Activated CD4-positive, alpha-beta memory T cell treated with anti-CD3 and anti-CD28 coated beads, Interleukin-2, amount 10 ng/mL, durations not matched to agents 7 days and 5 days (primary cell): ENCODE measurements at places on chromosomes 3 and 15. TPM values are rescaled to one million over a fixed set of nuclear protein-coding genes. Genes with fewer than 3 reads are reported as not detected.

DNA sequence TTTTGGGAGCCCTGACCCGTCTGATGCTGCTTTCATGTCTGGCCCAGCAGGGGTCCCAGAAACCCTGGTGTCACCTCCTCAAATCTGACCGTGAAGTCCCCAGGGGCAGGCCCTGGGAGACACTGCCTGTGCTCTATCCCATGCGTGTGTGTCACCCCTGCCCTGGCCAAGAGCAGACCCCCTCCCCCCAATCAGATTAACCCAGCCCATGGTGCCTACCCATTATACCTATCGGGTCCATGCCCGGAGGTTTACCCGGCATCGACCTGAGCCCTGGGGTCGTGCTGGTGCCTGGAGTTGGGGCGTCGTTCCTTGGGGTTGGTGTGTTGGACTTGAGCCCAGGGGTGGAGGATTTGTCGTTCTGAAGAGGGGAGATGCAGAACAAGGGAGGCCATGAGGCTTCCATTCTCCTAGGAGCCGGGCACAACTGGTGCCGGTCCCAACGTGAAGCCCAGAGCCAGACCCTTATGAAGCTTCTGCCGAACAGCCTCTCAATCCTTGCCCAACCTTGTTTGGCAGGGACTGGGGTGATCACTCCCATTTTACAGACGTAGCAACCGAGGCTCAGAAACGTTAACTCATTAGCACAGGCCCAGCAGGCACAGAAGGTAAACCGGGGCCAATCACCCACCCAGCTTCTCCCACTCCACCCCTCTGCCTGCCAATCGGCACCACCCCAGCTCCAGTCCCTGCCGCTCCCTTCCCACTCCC, 39.6 kb downstream of the TLE3 start:
- H3K27ac ChIP-seq = no peak overlapping the region
- no peaks in the 10 kb centered on the region for H3K4me1 ChIP-seq
- no peaks in the 10 kb centered on the region for H3K27me3 ChIP-seq

DNA sequence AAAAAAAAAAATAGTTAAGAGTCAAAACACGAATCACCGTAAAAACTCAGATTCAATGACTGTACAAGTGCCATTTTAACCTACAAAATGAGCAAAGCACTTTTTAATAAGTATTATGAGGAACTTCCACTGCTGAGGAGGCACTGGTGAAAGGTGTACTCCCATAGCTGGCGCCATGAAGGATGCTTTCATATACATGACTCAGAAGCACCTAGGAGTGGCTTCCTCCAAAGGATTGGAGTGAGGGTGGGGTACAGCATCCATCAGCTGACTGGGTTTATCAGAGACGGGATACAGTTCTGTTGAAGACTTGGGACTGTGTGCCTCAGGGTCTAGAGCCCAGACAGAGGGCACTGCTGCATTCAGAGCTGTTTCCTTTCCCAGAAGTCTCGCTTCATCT, 60.9 kb upstream of the MEX3B start:
- no peaks in the 10 kb centered on the region for H3K4me1 ChIP-seq
- H3K27me3 ChIP-seq = peaks cover 2% of the 10 kb centered on the region
- no peak overlapping the region for H3K4me3 ChIP-seq
- DNase-seq = no peak
- no peaks in the 10 kb centered on the region for H3K36me3 ChIP-seq
- H3K27ac ChIP-seq = no peak overlapping the region

GRCh38 chr3:71266875-71267274, 316.7 kb downstream of the FOXP1 start:
- H3K4me1 ChIP-seq = peaks cover 21% of the 10 kb centered on the region
- H3K36me3 ChIP-seq = peaks cover 8% of the 10 kb centered on the region
- H3K4me3 ChIP-seq = no peak overlapping the region
- H3K27ac ChIP-seq = no peak overlapping the region
- H3K27me3 ChIP-seq = no peaks in the 10 kb centered on the region

DNA sequence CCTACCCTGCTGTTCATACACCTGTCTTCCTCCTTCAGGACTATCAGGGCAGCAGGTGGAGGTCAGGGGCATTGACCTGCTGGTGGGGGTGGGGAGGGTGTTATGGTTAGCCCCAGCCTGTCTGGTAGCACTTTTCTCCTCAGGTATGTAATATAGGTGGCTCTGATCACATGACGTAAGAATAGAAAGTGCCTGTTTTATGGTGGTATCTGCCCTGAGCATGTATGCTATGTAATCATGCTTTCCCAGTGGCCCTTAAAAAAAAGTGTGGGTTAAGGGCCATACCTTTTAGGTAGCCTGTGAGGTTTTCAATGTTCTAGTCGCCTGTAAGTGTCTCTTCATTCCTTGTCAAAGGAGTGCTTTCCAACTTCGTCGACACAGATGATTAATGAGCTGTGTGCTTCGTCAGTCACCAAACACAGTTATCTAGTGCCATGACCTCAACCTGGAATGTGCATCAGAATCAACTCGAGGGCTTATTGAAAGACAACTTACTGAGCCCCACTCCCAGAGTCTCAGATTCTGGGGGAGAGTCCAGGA, 86.3 kb downstream of the KLHL25 start:
- H3K27me3 ChIP-seq = no peaks in the 10 kb centered on the region
- H3K36me3 ChIP-seq = peaks cover 70% of the 10 kb centered on the region
- H3K4me3 ChIP-seq = no peak overlapping the region
- peaks cover 67% of the 10 kb centered on the region for H3K4me1 ChIP-seq

DNA sequence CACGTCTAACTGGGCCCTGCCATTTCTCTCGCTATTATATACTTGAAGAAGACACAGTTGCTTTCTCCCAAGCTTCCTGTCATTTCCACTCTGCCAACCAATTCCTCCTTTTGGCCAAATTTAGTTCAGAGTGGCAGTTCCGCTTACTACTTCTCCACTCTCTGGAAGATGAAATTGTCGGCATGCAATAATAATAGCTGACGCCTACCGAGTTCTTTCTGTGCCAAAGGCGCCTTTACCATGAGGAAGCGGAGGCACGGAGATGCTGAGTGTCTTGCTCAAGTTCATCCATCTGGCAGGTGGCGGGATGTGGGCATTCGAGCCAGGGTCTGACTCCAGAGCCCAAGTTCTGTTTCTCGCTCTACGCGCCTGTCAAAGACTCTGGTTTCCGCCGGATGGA, 14.6 kb upstream of the NRROS start:
- H3K4me1 ChIP-seq = peaks cover 47% of the 10 kb centered on the region
- H3K4me3 ChIP-seq = no peak overlapping the region
- H3K27me3 ChIP-seq = peaks cover 2% of the 10 kb centered on the region
- H3K27ac ChIP-seq = peak overlapping the region; percentile 38
- no peak for DNase-seq

DNA sequence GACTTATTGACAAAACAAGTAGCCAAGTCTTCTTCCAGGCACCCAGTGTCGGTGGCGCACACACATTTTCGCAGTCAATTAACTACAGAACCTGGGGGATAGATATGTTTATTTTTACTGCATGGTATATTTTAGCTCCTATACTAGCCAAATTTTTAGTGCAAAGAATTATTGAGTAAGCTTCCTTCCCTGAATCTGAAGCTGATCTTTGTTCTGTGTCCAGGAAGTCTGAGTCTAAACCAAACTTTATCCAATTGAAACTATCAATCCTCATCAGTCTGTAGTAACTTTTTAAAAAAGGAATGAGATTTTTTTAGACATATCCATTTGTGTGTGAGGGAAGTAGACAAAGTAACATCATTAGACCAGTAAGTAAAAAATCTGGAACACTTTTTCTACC, 133.1 kb downstream of the GADL1 start:
- H3K4me1 ChIP-seq = no peaks in the 10 kb centered on the region
- H3K36me3 ChIP-seq = no peaks in the 10 kb centered on the region
- H3K4me3 ChIP-seq = no peak overlapping the region
- H3K27ac ChIP-seq = no peak overlapping the region
- DNase-seq = no peak
- H3K27me3 ChIP-seq = peaks cover 13% of the 10 kb centered on the region

- H3K27ac ChIP-seq = no peak overlapping the region
- H3K27me3 ChIP-seq = no peaks in the 10 kb centered on the region
- no peak overlapping the region for H3K4me3 ChIP-seq
- DNase-seq = no peak
- H3K4me1 ChIP-seq = peaks cover 27% of the 10 kb centered on the region
Measured at GRCh38 chr15:41148065-41148464, 32.0 kb upstream of the INO80 start.

DNA sequence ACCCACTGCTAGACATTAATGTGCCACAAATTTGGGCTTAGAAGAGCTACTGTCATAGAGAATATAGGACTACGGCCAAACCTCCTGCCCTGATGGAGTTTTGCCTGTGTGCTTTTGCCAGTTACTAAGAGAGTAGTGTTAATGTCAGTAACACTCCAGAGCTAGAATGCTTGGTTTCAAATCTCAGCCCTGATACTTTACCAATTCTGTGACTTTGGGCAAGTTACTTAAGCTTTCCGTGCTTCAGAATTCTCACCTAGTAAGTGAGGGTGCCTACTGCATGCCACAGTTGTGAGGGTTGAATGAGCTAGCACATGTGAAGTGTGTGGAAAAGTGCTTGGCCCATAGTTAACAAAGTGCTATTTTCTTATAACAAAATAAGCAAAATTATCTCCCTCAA, 10.9 kb upstream of the ITGA11 start:
- no peaks in the 10 kb centered on the region for H3K4me1 ChIP-seq
- no peaks in the 10 kb centered on the region for H3K36me3 ChIP-seq
- no peak for DNase-seq
- H3K27me3 ChIP-seq = peaks cover 56% of the 10 kb centered on the region
- no peak overlapping the region for H3K4me3 ChIP-seq

GRCh38 chr15:57477736-57478522, 101.6 kb downstream of the CGNL1 start:
- no peak for DNase-seq
- H3K36me3 ChIP-seq = no peaks in the 10 kb centered on the region
- no peak overlapping the region for H3K27ac ChIP-seq
- H3K27me3 ChIP-seq = peaks cover 24% of the 10 kb centered on the region

GRCh38 chr3:112349557-112349956, 16.6 kb downstream of the CD200 start:
- peaks cover 11% of the 10 kb centered on the region for H3K4me1 ChIP-seq
- H3K4me3 ChIP-seq = no peak overlapping the region
- H3K27ac ChIP-seq = no peak overlapping the region
- DNase-seq = no peak
- peaks cover 79% of the 10 kb centered on the region for H3K36me3 ChIP-seq
- H3K27me3 ChIP-seq = no peaks in the 10 kb centered on the region

DNA sequence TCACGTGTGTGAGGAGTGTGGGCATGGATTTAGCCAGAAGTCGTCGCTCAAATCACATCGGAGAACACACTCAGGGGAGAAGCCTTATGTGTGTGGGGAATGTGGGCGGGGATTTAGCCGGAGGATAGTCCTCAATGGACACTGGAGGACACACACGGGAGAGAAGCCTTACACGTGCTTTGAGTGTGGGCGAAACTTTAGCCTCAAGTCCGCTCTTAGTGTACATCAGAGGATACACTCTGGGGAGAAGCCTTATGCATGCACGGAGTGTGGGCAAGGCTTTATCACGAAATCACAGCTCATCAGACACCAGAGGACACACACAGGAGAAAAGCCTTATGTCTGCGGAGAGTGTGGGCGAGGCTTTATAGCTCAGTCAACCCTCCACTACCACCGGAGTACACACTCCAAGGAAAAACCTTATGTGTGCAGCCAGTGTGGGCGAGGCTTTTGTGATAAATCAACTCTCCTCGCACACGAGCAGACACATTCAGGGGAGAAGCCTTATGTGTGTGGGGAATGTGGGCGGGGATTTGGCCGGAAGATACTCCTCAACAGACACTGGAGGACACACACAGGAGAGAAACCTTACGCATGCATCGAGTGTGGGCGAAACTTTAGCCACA, 28.1 kb downstream of the ZNF589 start:
- H3K27ac ChIP-seq = peak overlapping the region; percentile 89
- peak; percentile 35 for DNase-seq
- peaks cover 46% of the 10 kb centered on the region for H3K36me3 ChIP-seq

DNA sequence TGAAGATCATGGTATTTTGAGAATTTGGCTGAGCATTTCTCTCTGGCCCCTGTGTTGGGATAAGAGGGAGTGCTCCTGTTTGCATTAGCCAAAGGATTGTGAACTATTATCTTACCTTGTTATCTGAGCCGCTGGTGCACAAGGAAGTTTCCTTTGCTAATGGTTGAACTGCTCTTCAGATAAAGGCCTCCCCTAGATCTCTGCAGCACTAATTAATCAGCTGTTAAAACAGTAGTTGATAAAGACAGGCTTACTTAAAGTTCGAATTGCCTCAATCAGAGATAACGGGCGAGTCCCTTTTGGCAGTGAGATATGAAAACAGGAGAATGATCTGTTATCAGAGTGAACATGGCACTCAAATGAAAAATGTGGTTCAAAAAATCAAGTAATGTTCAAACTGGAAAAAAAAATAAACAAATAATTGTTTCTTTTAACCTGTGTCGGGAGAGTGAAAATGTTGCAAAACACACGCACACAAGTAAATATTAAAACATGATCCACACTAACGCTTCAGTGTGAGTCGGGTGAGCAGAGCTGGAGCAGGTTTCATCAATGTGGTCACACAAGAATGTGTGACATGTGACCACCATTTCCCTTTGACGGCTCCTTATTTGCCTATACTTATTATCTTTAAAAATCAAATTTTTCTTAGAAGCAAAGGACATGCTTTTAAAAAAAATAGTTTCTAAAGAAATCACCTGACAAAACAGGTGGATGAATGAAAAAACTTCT, 469.1 kb downstream of the SOX2 start:
- H3K4me1 ChIP-seq = no peaks in the 10 kb centered on the region
- H3K36me3 ChIP-seq = no peaks in the 10 kb centered on the region
- H3K27ac ChIP-seq = no peak overlapping the region
- no peak for DNase-seq
- no peak overlapping the region for H3K4me3 ChIP-seq

- no peaks in the 10 kb centered on the region for H3K36me3 ChIP-seq
- no peaks in the 10 kb centered on the region for H3K27me3 ChIP-seq
- no peak overlapping the region for H3K27ac ChIP-seq
Measured at GRCh38 chr3:61574854-61575253, 13.5 kb downstream of the PTPRG start.

The UBXN7 gene
- total RNA-seq = 60.5 TPM

The GHSR gene
- not detected for total RNA-seq

The GPR87 gene
- total RNA-seq = 0.33 TPM
